ENCODE measurements at places on chromosomes 13 and 19.
A peak's percentile ranks its signal among the peaks of the same experiment; 100 is the strongest.

DNA sequence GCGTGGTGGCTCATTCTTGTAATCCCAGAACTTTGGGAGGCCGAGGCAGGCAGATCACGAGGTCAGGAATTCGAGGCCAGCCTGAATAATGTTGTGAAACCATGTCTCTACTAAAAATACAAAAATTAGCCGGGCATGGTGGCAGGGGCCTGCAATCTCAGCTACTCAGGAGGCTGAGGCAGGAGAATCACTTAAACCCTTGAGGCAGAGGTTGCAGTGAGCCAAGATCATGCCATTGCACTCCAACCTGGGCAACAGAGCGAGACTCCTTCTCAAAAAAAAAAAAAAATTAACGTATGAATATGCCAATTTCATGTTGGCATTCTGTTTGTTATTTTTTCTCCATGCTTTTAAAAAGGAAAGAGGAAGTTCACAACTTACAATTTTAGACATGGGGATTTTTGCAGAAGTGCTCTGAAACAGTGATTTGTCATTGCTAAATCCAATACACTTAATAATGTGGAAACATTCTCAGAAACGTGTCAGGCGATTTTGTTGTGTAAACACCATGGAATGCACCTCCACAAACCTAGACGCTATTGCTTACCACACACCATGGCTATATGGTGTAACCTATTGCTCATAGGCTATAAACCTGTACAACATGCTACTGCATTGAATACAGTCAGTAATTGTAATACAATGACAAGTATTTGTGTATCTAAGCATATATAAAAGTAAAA lies 115.9 kb upstream of the PCDH20 start:
- no peak for DNase-seq

GRCh38 chr13:23399347-23399746 lies 34.2 kb downstream of the SACS start:
- DNase-seq = no peak

DNA sequence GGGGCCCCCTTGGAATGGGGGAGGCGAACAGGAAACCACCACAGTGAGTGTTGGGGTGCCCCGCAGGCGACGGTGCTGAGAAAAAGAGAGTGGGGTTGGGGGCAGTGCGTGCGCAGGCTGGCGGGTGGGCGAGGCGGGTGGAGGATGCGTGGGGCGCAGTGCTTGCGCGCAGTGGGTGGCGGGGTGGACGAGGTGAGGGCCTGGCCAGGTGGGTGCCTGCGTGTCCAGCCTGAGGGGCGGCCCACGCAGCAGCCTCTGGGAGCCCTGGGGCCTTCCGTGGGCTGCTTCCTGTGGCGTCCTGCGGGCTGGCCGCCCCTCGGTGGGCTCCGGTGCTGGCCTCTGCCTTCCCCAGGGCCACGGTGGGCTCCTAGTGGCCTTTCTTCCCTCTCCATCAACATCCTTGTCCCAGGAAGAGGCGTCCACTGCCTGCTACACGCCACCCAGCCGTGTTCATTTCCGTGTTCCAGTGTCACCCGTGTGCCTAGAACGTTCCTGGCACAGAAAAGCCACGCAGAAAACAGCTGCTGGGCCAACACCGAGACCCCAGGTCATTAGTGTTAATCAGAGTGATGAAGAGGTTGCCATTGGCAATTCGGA lies 7.1 kb downstream of the ATP11A start:
- DNase-seq = no peak

GRCh38 chr19:4063369-4064148 lies 3.1 kb downstream of the ZBTB7A start:
- no peak for DNase-seq

- no peak for DNase-seq
Measured at GRCh38 chr13:44157606-44158005, 216.0 kb upstream of the SERP2 start.

DNA sequence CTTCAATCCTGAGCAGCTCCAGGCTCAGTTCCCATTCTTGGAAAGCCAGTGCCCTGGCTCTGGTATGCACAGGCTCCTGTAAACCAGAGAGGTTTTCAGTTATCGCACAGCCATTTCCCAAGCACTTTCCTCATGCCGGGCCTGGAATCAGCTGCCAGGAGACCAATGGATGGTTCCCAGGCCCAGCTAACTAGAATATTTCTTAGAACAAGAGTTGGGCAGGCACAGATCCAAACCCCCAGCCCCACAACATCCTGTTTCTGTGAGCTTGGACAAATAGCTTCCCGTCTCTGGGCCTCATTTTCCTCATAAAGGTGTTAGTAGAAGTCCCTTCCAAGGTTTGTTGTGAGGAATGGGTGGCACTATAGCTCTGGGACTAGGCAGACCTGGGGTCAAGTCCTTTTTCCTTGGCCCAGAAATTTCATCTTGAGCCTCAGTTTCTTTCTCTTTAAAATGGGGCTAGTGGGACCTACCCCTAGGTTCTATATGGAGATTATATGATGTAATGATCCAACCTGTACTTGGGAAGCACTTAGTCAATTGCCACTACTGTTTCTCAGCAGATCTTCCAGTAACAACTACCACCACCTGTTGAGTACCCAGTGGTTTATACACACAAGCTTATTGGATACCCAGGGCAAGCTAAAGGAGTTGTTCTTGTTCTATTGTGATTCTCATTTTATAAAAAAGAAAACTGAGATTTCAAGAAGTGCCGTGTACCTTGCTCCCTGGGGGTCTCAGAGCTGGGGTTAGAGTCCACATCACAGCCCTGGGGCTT lies 5.1 kb upstream of the CCDC97 start:
- DNase-seq = no peak

DNA sequence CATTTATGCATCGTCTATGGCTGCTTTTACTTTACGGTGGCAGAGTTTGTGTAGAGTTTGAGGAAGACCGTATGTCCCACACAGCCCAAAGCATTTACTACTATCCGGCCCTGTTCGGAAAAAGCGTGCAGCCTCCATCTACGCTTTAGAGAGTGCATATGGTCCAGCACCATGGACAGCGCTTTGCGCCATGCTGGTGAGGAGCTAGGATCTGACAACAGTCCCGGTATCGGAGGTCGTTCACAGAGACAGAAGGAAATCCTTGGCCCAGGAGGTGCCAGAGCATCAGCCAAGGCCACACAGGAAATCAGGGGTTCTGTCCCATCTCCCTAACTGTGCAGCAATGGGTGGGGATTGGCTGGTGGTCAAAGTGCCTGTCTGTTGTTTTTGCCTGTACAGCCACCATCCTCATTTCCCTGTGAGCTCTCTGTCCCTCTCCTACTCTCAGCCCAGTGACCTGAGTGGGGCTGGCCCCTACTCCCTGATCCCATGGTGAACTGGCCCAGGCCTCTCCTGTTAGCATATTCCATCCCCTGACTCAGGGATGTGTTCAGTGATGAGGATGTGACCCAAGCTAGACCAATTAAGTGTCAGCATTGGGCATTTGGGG lies 16.2 kb upstream of the PRODH2 start:
- DNase-seq = peak; percentile 60

DNA sequence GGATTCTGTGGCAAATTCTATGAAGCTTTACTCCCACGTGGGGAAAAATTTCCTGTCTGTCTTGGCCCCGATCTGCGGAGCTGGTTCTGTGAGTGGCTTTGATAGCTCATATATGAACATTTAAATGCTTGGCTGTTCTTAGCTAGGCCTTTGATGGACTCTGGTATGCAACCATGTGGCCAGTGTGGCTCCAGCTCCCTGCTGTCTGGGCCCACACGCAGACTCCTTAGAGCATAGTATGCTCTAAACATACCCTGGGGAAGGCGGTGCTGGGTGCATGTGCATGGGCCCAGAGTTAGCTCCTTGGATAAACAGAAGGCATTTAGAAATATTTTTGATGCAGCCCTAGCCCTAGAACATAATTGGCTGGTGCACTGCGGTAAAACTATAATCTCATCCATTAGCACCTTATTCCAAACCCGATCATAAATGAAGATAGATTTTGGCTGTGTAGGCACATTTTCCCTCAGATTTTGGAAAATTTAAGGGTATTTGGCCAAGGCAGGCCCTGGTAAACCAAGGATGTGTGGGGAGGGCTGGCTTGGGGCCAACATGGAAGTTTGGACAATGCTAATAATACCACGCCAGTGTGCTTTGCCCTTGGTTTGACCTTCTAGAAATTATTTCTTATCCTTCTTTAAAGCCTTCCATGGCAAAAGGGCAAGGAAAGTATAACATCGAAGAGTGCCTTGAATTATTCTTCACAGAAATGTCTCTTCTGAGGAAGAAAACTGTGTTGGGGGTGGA lies 153.5 kb downstream of the LMO7 start:
- DNase-seq = peak; percentile 34

- DNase-seq = peak; percentile 70
Measured at GRCh38 chr19:55640043-55640576, 692 bp upstream of the ZNF580 start.

- DNase-seq = no peak
Measured at GRCh38 chr19:35807633-35808032, 5.0 kb downstream of the PRODH2 start.

GRCh38 chr13:71089056-71089455 lies 777.9 kb downstream of the DACH1 start:
- DNase-seq = no peak

- DNase-seq = no peak
Measured at GRCh38 chr13:48265217-48265815, 32.3 kb downstream of the ITM2B start.

- DNase-seq = no peak
Measured at GRCh38 chr13:24223341-24224231, 63.1 kb downstream of the SPATA13 start.

DNA sequence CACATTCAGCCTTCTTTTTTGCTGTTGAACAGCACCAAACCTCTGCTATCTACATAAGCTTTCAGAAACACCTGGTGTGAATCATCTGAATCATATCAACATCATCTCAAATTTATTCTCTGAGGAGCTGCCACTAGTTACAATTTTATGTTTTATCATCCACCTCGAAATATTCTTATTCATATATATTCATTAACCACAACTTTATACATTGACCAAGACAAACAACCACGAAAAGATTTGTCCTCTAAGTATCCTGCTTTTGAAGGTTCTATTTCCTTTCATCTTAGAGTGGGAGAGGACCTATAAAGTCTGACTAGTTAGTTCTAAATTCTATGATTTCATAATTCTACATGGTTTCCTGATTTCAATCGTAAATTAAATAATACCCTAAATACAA lies 18.9 kb downstream of the ESD start:
- DNase-seq = no peak

DNA sequence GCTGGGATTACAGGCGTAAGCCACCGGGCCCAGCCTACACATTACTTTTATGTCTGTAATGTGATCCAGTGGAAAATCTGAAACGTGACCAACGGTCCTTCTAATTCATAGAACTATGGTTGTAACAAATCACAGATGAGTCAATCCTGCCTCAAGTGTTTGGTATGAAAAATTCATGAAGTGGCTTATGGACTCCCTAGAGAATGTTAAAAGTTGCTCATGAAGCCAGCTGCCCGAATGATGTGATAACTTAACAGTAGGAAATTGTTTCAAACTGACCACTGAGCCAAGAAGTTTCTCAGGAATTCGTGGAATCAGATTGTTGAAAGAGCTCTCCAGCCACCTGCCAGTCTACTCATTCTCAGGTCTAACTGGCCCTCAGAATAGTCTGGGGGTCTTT lies 59.4 kb upstream of the FARP1 start:
- peak; percentile 62 for DNase-seq

GRCh38 chr13:59801107-59801880 lies 362.4 kb downstream of the DIAPH3 start:
- DNase-seq = no peak

DNA sequence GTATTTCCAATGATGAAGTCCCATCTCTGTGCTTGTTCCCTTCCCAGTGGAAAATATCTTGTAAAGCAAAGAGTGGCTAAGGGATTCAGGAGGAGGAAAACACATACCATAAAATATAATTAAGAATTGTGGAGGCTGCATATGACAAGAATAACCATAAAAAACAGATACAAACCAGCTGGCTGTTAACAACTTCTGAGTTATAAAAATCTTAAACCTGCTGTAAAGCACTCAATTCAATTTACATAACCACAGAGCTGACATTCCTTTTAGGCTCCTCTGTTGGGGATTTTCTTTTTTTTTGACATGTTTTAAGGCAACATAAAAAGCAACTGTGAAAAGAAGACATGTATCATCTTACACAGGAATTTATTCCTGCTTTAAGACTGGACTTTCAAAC lies 207.6 kb downstream of the DACH1 start:
- no peak for DNase-seq

DNA sequence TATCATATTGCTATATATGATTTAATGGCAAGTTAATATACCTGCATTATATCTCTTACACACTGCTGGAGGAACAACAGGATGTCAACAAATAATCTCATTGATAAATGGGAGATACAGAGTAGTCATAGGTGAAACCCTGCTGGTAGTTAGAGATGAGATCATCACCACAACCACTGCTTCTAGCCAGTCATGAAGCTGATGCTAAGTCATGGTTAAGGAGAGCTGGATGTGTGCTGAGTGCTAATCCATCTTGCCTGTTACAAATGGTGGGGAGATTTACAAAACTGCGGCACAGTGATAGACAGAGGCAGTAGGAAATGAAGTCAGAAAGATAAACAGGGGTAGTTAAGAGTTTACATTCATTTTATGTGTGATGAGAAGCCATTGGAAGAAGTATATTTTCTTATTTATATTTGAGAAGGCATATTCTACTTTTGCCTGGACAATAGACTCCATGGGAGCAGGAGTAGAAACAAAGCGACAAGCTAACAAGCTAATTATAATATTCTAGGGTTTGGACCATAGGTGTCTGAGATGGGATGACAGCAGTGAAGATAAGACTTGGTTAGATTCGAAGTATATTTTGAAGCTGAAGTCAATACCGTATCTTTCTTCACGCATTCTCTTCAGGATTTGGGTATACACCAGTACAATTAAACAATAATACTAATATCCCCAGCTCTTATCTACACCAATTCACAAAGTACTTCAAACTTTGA lies 78.0 kb upstream of the TRPC4 start:
- no peak for DNase-seq

DNA sequence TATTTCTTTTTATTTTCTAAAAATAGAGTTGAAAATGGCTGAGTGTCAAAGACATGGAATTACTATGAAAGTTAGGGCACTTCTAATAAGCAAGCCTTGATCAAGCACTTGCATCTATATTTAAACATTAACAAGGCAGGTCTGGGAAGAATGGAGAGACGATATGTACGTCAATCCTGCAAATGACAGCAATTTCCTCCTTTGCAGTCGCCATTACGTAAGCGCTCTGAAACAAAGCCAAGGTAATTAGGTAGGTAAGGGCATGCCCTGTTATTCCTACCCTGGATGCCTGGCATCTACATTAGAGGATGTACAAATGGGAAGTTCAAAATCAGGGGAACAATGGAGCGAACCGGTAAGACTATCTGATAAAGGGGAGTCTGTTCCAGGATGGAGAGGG lies 664.0 kb upstream of the ARGLU1 start:
- no peak for DNase-seq

GRCh38 chr19:11769995-11770394 lies 3.2 kb downstream of the ZNF441 start:
- DNase-seq = no peak

GRCh38 chr13:108227651-108228272 lies 9.6 kb downstream of the ABHD13 start:
- no peak for DNase-seq

- DNase-seq = no peak
Measured at GRCh38 chr13:27044837-27045570, 126.6 kb downstream of the USP12 start.

All from MG63 (cell line).